Endodermal cell (in vitro differentiated cells): ENCODE measurements at places on chromosomes 7 and 10. TPM values are rescaled to one million over a fixed set of nuclear protein-coding genes. Genes with fewer than 3 reads are reported as not detected.

DNA sequence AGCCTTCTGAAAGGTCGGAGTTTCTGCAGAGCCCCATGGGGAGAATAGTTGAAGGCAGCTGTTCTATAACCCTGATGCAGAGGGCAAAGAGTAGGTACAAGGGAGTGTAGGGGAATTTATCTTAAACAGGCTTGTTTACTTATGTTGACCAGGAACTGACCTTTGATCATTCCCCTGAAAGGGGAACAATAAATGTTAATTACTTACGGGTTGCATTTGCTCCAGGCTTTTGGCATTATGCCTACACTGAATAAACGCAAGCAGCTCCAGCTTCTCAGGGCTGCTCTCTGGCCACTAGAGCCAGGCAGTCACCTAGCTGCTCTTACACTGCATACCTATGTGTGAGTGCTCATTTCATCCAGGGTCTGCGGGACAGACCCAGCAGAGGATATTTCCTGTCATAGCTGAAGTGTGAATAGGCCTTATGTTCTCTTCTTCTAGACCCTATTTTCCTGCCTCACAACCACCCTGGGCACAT is 26.9 kb upstream of the ABCA13 start:
- DNase-seq: no peak

DNA sequence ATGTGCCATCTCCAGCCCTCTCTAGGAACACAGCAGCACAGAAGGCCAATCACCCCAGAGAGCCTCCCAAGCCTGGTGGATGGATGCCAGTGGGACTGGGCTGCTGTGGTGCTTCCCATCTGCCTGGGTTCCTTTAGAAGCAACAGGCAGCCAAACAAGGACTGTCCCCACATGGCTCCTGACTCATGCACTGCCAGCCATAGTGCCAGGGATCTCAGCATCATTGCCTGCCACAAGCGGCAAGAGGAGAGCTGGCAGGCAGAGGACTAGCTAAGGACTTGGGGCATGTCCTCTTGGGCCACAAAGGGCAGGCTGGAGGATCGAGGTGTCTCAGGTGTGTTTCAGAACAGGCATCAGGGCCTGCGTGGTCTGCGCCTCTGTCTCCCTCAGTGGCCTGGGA is 23.4 kb upstream of the FIGNL1 start:
- no peak for DNase-seq

DNA sequence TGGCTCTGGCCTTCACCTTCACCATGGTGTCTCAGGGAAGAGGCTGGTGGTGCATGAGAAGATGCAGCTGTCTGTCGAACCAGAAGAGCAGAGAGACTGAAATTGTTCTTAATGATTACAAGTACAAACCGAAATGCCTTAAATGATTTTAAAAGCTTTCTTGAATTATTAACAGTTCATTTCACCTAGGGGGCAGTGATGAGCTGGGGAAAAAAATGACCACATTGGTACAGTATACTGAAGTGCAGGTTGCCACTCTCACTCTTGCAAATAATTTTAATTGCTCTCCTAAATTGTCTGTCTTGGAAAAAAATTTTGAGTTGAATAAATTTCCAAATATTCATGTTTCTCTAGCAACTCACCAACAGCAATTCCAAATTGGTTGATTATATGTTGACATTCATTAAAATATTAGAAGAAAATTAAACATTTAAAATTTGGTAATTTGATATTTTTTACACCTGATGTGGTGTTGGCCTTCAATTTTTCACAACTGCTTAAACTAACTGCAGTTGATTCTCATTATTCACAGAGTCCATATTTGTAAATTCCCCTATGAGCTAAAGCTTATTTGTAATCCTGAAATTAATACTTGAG is 692.6 kb downstream of the ZWINT start:
- peak; percentile 69 for DNase-seq

DNA sequence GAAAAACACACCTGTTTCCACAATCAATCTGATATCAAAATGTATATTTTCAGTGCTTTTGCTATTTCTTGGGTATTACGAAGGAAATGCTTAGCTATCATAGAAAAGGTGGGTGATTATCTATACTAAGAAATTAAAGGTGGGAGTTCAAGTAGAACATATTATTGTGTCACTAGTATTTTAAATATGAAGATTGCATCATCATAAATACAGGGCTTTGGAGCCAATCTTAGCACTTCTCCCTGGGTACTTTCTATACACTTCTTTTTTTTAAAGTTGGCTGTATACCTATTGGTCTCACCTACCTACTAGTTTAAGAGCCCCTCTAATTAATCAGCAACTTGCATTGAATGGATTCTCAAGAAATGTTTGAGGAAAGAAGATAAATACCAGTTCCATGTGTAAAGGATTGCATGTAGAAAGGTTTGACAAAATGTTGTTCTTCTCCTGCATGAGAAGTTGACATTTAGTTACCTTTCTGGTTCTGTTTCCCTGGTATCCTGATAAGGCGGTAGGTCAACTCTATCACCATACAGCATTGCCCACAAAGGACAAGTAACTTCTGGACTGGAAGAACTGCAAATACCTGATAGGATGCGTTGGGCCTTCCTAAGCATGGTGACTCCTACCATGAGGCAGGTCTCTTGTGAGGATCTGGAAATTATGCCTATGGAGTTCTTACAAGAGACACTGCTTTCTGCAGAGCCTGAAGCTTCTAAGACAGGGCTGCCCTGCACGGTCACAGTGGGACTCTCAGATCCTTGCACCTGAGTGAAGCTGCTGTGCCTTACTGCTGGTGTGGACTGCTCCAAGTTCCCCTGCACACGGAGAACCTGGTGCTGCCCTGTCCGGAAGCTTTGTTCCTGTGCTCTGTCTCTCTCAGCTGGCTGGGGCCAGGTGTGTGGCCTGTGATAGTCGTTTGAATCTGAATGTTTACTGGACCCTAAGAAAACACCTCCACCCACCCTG is 32.1 kb upstream of the PDSS1 start:
- DNase-seq: no peak

DNA sequence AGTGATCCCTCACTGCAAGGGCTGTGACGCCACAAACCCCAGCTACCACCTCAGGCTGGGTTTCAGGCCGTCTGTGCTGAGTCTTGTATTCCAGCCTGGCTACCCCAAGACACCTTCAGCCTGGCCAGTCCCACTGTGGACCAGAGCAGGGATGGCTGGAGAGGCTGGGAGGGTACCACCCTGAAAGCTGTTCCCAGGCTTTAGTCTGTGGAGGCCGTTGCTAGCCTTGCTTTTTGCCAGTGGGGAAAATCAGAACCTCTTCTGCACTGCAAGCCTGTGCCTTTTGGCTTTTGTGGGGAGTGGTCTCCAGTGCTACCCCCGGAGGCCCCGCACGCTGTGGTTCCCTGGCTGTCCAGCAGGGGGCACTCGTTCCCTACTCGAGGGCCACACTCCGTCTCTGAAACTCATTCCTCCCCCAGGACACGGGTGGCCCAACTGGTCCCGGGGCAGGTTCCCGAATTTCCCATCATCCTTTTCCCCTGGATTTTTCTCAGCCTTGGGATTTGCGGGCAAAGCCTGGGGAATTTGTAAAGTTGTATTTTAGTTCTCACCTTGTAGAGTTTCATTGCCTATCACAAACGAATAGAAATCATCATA is 128.4 kb upstream of the BTBD16 start:
- DNase-seq: peak; percentile 93

DNA sequence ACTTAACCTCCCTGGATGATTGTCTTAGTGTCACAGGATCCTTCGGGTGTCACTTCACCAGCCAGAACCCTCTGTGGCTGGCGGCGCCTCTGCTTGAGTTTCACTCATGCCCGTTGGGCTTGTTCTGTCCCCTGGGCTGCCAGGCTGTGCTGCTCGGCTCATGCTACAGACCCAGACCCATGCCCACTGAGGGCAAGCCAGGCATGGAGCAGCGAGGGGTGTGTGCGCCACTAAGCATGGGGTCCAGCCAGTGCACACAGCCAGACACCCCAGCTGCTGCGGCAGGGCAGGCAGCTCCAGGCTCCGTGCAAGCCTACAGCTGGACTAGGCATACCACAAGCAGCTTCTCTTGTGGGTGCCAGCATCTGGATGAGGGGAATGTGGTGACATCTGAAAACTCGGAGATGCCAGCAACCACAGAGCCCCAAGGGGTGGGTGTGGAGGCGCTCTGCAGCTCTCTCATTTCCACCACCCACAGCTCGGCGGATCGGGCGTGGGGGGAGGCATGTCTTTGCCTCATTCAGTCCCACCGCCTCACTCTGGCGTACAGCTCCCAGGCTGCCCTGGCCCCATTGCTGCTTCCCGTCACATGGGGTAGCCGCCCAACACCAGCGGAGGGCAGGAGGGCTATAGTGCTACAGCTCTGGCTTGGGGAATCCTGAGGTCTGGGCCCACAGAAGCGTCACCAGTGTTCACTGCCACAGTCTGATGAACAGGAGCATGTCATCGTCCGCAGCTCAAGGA is 269.6 kb upstream of the LRGUK start:
- no peak for DNase-seq

GRCh38 chr10:44935201-44935965 is 24.2 kb upstream of the RASSF4 start:
- DNase-seq: no peak

GRCh38 chr10:13225601-13226000 is 8.6 kb downstream of the UCMA start:
- DNase-seq: no peak

GRCh38 chr10:86706401-86706841 is 38.1 kb downstream of the LDB3 start:
- peak; percentile 73 for DNase-seq

DNA sequence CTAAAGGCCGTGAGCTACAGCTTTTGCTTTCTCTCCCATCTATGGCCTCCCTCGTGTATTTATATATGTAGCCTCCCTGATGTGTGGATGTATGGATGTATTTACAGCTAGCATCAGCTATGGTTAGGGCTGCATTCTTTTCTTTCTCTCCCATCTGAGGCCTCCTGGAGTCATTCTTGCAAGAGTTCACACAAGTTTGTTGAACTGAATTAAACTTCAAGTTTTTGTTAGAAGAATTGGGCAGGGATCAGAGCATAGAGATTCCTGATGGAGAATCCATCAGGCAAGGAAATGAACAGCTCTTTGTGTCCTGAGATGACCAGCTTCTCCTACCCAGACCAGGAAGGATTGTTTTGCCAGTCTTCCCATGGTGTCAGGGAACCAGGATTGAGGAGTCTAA is 60.3 kb downstream of the AHCYL2 start:
- DNase-seq: no peak

GRCh38 chr10:17214971-17215781 is 12.9 kb upstream of the VIM start:
- no peak for DNase-seq

Gene STRIP2
- total RNA-seq: 4.0 to 11.8 TPM (median 11.7 TPM) in 3 replicates

Gene LHPP
- 20.8 to 24.1 TPM (median 23.3 TPM) in 3 replicates for total RNA-seq

Gene OR2A1
- not detected in 2 replicates for total RNA-seq

Gene HOXA9
- total RNA-seq: not detected in 2 replicates

Gene CLRN3
- total RNA-seq: not detected in 3 replicates

Gene DYNC1I1
- total RNA-seq: 7.2 to 23.1 TPM (median 7.8 TPM) in 3 replicates
